ENCODE measurements at places on chromosomes 2 and 18. TPM values are rescaled to one million over a fixed set of nuclear protein-coding genes. Genes with fewer than 3 reads are reported as not detected.

RFX8 gene
- total RNA-seq: 0.29 TPM

CYP26B1 gene
- total RNA-seq: 10.0 TPM

ST8SIA5 gene
- total RNA-seq: not detected

PLGLB1 gene
- 6.6 TPM for total RNA-seq

AQP12B gene
- 0.95 TPM for total RNA-seq

EML4 gene
- 130 TPM for total RNA-seq

AFG3L2 gene
- total RNA-seq: 42.4 TPM

CCDC85A gene
- total RNA-seq: 1.9 TPM

PPP4R1 gene
- 86.7 TPM for total RNA-seq

PFN4 gene
- total RNA-seq: not detected

DHRS9 gene
- 3.0 TPM for total RNA-seq

FAM110C gene
- total RNA-seq: 0.94 TPM

GREB1 gene
- total RNA-seq: 0.88 TPM

TMEM37 gene
- 25.0 TPM for total RNA-seq

RBM44 gene
- total RNA-seq: 3.1 TPM

MEP1B gene
- not detected for total RNA-seq

TCF4 gene
- 186 TPM for total RNA-seq
